Epithelial cell of esophagus (primary cell): ENCODE measurements at places on chromosomes 12 and 14.

DNA sequence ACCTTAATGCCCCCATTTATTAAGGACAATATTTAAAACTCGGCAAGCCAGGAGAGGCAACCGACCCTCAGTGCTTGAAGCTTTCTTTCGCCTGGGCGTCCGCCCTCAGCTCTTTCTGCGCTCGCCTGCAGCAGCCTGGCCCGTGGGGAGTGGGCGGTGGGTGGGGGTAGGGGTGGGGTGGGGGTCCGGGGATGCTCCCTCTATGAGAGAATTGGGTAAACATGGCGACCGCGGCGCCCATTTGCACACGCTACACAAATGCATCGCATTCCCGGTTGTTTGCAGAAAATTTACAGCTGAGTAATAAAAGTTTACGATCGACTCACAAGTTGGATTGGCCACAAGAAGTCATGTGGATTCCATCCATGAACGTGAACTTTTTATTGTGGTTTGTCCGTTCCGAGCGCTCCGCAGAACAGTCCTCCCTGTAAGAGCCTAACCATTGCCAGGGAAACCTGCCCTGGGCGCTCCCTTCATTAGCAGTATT, 7.7 kb downstream of the HOXC8 start:
- DNase-seq: no peak

DNA sequence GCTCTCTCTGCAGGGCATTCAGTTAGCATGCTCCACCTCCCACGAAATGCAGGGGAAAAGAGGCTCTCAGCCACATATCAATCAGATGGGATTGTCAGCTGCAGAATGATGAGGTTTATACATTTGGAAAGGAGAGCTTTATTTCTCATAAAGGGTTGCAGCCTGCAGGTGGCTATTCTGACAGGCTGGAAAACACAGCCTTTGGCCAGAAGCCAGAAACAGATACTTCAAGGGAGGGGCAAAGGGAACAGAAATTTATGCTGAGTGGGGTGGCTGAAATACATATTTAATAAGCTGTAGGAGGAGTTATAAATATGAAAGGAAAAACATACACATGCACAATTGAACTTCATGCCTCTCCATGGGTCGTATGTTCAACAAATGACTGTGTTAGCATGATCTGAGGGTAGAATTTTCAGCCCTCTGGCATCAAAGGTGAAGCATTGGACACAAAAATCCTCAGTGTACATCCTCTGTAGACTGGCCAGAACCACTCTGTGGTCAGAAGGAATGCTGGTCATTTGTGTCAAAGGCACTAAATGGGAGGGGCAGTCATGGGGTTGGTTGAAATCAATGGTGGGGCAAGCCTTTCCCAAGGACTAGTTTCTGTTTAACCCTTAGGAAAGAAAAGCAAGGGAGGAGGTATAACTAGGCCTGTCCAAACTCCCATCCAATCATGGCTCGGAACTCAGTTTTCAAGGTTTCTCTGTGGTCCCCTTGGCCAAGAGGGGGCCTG, 62.4 kb downstream of the TMX1 start:
- peak; percentile 42 for DNase-seq

GRCh38 chr14:20400965-20401593, 12.2 kb downstream of the TEP1 start:
- DNase-seq: peak; percentile 95

GRCh38 chr14:102980409-102980810, 57.9 kb downstream of the AMN start:
- DNase-seq: no peak

DNA sequence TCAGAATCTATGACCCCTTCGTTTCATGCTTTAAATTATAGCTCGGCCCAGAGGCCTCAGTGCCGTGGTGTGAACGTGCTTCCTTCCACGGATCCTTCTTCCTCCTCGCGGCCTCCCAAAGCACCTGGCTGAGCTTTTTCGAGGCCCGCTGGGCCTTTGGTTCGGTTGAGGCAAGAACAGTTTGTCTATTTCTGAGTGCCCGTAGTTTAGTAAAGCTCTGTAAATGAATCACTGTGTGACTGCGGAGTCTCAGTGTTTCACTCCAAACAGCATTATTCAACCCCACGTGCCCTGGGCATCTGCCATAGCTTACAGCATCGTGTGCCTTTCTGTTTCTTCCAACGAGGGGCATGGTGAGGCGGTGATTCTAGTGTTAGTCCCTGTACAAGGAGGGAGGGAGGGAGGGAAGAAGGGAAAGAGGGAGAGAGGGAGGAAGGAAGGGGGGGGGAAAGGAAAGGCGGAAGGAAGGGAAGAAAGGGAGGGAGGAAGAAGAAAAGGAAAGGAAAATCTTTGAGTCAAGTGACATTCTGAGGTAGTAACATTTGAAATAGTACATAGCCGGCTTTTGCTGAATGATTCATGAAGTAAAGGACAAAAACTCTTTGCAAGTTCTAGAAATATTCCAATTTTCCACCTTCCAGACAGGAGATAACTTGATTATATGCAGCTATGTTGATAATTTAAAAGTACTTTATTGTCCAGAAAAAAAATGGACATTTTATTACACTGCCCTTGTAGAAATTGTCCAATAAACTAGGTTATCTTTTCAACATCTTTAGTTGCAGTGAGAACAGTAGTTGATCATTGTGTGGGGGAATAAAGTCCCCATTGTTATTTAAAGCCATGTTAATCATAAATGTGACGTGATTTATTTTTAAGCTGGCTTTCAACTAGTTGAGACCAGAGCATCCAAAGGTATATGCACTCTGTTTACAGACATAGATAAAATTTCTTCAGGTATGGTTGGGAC, 1.2 kb upstream of the TRIM9 start:
- peak; percentile 63 for DNase-seq

DNA sequence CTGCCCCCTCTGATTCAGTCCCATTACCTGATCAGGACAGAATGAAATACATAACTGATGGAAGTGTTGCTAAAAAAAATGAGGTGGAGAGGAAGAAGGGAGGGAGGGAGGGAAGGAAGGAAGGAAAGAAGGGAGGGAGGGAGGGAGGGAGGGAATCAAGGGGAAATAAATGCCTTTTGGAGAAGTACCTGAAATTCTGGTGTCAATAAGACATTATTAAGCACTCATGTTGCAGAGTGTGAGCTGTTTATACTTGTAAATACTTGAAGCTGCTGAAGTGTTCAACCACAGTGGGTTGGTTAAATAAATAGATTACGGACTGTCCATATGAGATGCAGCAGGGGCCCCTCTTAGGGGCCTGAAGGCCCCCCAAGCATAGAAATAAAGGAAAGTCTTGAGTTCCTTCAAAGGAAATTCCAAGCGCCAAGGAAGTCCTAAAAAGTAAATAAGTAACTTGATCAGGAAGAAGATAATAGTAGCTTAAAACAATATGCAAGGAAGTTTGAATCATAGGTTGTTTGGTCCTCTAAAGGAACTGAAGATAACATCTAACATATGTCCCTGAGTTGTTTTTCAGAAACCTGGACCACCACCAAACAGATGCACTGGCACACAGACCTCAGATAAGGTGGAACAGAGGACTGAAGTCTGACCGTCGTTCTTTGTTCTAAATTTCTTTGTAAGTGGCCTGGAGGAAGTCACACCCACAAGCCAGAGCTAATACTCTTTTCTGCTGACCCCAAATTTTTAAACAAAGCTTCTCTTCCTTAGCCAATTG, 110.8 kb downstream of the SEC23A start:
- DNase-seq: no peak

GRCh38 chr12:96889273-96889933, 17.7 kb upstream of the NEDD1 start:
- DNase-seq: peak; percentile 91

GRCh38 chr12:84455598-84455997, 457.0 kb downstream of the SLC6A15 start:
- no peak for DNase-seq

DNA sequence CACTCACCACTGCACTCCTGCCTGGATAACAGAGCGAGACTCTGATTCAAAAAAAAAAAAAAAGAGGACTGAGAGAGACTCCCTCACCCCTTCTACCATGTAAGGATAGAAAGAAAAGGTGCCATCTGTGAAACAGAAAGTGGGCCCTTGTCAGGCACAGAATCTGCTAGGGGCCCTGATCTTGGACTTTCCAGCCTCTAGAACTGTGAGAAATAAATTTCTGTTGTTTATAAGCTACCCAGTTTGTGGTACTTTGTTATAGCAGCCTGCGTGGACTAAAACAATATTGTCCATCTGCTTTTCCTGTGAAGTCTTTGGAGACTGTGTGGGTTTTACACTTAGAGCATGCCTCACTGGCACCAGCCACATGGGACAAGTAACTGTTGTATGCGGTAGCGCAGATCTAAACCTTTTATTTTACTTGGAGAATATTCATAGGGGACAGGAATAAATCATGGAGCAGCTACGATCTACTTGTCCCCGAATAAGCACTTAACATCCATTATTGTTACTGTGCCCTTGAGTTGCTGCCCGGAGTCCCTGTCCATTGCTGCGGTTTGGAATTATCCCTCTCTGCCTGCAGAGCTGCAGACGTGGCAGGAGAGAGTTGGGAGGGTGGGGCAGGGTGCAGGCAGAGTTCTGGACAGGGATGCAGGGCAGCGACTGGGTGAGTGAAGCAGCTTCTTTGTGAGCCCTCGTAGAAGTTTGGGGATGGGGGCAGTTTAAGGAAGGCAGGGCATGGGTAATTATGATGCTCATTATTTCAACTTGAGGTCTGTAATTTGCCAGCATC, 52.4 kb upstream of the STON2 start:
- no peak for DNase-seq

GRCh38 chr14:64069634-64070359, 217.0 kb downstream of the SYNE2 start:
- DNase-seq: no peak

- no peak for DNase-seq
Measured at GRCh38 chr12:6424866-6425265, 19.9 kb upstream of the CD27 start.

GRCh38 chr12:121038861-121039668, at the start of gene OASL:
Gene OASL (minus strand): TSS chr12:121039246. CDS start chr12:121038971, 275 bp downstream.
- peak; percentile 51 for DNase-seq

DNA sequence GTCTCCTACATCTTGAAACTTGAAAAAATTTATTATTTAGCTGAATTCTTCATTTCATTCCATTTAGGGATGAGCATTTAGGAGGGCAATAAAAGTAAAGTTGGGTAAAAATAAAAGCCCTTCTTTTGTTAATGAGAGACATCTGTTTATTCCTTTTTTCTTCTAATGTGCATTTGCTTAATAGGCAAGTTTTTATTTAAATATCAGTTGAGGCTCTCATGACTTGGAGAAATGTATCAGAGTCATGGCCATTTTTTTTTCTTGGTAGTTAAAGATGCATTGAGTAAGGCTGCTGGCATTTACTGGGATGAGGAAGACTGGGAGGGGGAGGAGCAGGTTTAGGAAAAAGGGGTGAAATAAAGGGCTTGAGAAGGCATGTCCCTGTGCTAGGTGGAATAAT, 609.9 kb upstream of the TMEM132C start:
- no peak for DNase-seq

GRCh38 chr12:114662512-114663177, 21.3 kb downstream of the TBX3 start:
- DNase-seq: peak; percentile 91

GRCh38 chr12:8093291-8093690, 11.2 kb downstream of the NECAP1 start:
- DNase-seq: no peak

DNA sequence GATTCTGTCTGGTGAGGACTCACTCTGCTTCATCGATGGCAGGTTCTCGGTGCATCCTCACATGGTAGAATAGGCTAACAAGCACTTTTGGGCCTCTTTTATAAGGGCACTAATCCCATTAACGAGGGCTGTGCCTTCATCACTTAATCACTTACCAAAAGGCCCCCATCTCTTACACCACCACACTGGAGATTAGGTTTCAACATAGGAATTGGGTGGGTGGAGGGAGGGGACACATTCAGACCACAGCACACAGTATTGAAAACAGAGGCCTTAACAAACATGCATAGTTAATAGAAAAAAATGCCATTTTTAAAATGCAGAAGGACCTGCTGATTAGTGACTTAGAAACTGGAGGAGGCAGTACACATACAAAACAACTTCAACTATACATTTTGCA, 61.6 kb downstream of the SPPL3 start:
- no peak for DNase-seq

DNA sequence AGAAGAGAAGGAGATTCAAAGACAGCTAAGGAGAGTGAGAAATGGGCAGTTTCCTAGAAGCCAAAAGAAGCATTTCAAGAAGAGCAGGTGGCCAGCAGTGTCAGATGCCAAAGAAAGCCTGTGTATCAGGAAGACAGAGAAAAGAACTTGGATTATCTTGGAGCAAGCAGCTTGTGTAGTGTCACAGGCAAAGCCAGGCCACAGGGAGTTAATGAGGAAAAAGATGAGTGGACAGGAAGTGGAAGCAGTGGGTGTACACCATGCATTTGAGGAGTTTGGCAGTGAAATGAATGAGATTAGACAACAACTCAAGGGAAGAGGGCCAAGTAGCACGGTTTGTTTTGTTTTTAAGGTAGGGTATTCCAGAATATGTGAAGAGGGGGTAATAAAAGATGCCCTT, 5.6 kb upstream of the MYH7 start:
- no peak for DNase-seq
